ENCODE measurements at places on chromosomes 12 and 14.
A peak's percentile ranks its signal among the peaks of the same experiment; 100 is the strongest.

DNA sequence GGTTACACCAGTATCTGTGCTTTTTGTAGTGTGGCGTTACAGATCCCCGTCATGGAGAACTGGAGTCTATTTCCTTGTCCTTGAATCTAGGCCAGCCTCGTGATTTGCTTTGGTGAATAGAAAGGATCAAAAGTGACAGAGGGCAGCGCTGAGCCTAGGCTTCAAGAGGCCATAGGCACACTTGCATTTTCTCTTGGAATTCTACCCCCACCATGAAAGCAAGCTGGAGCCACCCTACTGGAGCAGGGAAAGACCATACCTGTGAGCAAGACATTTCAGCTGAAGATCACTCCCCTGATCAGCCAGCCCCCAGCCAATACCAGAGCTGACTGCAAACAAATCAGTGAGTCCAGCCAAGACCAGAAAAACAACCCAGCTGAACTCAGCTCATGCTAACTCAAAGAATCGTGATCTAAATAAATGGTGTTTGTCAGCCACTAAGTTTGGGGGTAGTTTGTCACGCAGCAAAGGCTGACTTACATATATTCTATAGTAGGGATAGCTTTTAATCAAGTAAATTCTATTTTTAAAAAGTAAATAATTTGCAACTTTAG is 521.9 kb upstream of the TBX3 start:
- no peak for DNase-seq

- DNase-seq: no peak
Measured at GRCh38 chr12:102549691-102550090, 69.3 kb upstream of the IGF1 start.

GRCh38 chr12:43167691-43168090 is 384.3 kb downstream of the ADAMTS20 start:
- DNase-seq: no peak

DNA sequence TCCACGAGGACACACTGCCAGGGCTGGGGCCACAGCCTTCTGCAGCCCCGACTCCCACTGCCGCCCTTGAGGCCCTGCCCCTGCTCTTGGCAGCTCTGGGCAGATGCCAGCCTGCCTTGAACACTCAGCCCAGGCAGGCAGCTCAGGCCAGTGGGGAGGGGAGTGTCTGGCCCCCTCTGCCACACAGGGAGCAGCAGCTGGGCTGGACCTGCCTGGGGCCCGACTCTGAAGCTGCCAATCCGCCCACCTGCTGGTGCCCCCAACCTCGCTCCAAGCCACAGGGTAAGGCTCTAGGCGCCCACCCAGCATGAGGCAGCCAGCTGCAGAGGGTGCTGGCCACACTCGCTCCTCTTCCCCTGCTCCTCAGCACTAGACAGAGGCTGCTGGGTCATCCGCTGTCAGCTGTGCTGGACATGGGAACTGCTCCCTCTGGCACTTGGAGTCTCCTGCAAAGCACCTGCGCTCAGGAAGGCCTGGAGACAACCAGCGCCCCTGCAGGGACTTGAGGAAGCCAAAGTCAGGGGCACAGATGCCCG is 24.6 kb upstream of the NUDT14 start:
- DNase-seq: no peak

DNA sequence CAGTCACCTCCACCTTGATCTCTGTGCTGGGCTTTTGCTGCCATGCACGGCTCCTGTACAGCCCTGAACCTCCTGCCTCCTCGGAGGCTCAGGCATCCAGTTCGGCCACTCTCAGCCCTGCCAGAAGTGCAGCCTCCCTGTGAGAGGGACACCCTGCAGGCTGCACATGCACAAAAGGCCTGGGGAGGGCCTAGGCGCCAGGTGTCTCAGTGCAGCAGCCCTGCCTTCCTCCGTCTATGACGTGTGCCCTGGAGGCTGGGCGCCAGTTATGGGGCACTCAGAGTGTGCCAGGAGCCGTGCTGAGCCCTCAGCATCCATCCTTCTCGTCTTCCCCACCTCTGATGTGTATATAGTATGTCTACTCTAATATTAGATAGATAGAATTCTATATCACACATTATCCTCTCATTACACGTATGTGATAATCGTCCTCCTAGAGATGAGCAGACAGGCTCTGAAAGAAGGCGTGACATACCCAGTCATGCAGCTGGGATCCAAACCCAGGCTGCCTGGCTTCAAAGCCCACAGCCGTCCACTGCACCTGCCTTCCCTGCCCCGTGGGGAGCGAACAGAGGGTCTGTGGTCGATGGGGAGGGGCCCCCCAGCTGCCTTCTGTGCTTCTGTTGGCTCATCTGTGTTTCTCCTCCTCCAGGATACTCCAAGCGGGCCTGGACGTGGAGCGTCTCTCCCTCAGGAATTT is 101.1 kb downstream of the B4GALNT3 start:
- DNase-seq: no peak

DNA sequence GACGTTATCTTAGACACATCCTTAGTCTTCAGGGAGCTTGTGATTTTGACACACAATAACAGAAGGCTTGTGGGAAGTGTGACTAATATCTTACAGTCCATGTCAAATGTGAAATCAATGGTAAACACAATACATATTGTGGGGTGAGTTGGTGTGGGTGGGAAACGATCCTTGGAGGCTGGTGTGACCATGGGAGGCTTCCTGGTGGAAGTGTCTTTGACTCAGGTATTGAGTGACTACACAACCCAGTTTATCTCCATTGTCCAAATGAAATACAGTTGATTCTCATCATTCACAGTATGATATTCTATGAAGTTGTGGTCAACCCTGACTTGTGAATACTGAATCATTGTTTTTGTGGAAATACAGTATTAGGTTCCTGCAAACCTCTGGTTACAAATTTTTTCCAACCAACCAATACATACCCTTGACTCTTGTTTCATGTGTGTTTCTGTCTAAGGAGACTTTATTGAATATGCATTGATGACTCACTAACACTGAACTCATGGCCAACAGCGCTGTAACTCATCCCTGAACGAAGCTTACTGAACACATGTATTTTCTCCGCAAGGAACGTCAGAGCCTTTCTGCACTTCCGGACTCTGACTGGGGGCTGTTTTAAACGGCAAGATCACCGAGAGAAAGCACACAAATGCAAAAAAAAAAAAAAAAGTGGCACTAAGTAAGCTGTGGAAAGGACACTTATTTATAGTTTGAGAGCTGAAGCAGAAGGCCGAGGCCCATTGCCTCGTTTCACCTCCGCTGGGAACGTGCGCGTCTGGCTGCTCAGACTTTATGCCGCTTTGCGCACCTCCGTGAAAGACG is 59.0 kb downstream of the CLMN start:
- peak; percentile 88 for DNase-seq

- peak; percentile 35 for DNase-seq
Measured at GRCh38 chr14:51962711-51963110, 26.6 kb upstream of the RTRAF start.

- no peak for DNase-seq
Measured at GRCh38 chr14:81591266-81591665, 57.6 kb upstream of the SEL1L start.

- DNase-seq: no peak
Measured at GRCh38 chr12:55067701-55068100, 47.9 kb downstream of the NEUROD4 start.

- no peak for DNase-seq
Measured at GRCh38 chr12:112828541-112828940, 37.0 kb downstream of the RPH3A start.

DNA sequence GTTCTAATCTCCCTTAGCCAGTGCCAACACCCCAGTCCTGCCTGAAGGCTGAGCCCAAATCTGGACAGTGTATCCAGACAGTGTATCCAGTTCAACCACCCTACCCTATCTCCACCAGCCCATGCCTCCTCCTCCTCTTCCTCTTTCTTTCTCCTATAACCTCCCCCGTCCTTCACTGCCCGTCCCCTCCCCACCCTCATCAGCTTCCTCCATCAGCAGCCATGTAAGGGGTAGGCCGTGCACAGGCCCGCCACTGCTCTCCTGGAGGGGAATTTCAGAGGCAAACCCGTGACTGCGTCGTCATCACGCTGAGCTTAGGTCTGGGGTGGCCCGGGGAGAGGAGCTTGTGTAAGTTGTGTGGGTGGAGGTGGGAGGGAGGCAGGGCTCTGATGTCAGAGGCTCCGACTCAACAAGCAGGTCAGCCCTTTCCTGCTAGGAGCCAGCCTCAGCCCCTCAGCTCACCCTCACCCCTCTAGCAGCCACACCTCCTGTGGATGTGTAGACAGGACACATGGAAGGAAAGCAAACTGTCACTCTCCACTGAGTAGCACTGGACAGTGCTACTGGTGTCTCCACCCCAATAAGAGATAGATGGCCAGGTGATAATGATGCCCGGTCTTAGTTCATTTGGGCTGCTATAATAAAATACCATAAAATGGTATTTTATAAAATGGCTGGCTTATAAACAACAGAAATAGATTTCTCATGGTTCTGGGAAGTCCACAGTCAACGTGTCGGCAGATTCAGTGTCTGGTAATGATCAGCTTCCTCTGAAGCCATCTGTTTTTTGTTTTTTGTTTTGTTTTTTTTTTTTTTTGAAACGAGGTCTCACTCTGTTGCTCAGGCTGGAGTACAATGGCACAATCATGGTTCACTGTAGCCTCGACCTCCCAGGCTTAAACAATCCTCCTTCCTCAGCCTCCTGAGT is 50.5 kb downstream of the IRF2BPL start:
- DNase-seq: peak; percentile 69

DNA sequence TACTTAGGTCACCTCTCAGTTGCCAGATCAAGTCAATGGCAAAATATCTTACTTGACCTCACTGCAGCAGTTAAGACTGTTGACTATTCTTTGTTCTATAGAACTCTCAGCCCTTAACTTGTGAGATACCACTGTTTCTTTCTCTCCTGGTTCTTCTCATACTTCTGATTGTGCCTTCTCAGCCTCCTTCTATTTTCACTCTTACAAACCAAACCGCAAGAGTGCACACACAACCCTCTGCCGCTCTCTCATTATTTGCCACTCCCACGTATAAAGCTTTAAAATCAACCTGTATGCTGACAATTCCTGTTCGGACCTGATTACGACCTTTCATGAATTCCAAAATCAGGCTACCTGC is 4.5 kb downstream of the E2F7 start:
- DNase-seq: no peak

DNA sequence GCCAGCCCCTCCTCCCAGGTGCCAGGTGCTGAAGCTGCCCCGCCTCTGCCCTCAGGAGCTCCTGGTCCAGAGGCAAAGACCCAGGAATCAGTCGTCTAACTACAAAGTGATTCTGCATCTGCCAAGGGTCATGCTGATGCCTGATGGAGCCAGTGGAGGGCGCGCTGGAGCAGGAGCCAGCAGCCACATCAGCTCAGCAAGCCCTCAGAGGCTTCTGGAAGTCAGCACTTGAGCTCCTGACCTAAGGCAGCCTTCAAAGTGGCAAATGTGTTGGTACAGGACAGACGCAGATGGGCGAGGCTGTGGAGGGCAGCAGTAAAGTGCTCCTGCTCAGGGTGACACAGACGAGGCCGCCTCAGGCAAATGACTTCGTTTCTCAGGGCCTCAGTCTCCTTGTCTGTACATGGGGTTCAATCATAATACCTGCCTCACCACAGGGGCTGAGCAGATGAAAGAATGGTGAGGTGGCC is 10.9 kb downstream of the C12orf43 start:
- DNase-seq: peak; percentile 54

DNA sequence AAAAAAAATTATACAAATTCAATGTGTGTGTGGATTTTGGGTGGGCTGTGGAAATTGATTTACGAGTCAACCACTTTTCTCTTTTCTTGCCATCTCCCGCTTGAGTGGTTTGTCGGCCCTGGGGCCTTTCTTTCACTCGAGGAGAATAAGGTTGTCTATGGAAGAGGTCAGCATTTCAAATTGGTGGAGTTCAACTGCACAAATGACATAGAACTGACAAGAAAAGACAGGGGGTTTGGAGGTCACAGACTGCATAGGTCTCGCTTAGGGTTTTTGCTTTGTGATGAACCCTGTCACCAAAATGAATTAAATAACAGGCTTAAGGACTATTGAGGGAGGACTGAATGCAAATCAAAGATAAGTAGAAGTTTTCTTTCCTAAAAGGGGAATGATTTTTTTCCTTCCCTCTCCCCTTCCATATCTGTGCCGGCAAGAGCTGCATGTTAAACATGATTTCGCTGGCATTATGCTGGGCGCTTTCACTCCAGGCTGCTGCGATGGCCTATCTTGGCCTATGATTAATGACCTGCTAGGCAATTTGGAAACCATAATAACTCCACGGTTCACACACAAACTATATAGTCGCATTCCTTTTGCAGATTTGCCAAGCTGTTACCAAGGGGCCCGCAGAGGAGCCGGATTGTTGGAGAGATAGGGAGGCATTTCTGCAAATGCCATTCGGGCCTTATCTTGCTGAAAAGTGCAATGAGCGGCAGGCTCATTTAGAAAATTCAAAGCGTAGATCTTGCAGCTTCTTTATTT is 20.7 kb downstream of the ASCL1 start:
- DNase-seq: no peak

DNA sequence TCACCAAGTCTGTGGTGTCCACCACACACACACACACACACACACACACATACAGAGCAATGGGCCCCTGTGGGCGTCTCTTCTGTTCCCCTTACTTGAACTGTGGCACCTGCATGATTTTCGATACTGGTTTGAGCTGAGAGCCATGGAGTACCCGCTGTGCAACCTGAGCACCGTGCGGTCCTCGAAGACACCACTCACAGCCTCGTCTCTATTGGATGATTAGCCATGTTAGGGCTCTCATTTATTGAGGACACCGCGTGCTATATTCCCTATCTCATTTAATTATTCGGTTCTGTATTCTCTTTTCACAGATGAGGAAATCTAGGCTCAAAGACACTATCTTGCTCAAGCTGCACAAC is 623 bp upstream of the C14orf132 start:
- DNase-seq: no peak

DNA sequence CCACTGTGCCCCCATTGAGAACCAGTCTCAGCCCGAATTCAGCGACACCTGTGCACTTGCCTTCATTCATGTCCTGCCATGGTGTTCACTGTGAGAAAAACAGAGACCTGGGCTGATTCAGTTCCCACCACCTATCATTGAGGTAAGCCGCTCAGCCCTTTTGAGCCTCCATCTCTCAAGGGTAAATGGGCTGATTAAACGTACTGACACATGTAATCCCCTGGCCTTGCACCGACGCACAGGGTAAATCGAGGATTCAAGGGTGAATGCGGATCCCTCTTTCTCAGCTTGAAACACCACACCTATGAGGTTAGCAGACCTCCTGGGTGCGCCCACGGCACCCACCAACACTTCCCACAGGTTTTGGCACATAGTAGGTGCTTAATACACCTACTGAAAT is 69.7 kb downstream of the C14orf132 start:
- DNase-seq: no peak

All from cardiac fibroblast (primary cell).